ENCODE measurements at places on chromosomes 3 and 15.

GRCh38 chr15:48717458-48717857, 71.9 kb upstream of the FBN1 start:
- DNase-seq, result no peak

DNA sequence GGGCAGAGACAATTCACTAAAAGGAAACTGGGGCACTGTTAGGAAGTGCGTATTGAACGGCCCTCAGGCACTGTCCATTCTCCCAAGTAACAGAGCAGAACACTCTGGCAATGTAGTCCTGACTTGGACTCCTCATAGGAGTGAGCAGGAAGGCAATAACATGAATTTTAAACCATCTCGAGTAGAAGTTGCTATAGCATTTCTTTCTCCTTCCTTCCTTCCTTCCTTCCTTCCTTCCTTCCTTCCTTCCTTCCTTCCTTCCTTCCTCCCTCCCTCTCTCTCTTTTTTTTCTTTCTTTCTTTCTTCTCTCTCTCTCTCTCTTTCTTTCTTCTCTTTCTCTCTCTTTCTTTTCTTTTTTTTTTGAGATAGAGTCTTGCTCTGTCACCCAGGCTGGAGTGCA, 46.4 kb upstream of the TRA2B start:
- DNase-seq, result no peak

DNA sequence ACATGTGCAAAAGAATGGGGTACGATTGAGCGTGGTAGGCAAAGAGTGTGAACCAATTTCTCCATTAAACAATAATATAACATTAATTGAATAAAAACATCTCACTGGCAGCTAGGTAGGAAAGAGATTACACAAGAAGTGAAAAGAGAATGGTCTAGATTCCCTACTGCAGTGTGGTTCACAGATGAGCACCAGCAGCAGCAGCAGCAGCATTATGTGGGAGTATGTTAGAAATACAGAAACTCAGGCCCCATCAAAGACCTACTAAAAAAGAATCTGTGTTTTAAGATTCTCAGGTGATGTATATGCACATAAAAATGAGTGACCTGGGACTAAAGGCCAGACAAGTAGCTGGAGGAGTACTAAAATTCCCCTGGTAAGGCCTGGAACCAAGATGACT, 118.2 kb downstream of the ADAM10 start:
- DNase-seq, result no peak

- no peak for DNase-seq
Observed at GRCh38 chr3:195921334-195921791, 13.0 kb upstream of the TNK2 start.

DNA sequence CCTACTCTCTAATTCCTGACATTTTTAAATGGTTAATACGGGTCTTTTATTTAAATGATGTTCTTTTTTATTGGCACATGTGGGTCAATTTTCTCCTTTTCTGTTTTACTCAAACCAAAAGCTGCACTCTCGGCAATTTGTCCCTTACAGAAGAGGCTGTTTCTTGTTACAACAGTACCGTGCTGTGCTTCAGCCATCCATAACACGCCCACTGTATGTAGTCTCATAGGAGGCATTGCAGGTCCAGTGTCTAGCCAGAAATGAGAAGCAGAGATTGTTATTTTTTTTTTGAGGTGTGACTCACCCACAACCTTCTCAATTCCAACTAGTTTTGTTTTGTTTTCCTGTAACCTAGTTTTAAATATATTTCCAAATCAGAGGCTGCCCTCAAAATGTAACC, 164.6 kb downstream of the GMNC start:
- DNase-seq, result no peak

GRCh38 chr15:36323615-36324014, 255.8 kb upstream of the CDIN1 start:
- DNase-seq, result no peak

DNA sequence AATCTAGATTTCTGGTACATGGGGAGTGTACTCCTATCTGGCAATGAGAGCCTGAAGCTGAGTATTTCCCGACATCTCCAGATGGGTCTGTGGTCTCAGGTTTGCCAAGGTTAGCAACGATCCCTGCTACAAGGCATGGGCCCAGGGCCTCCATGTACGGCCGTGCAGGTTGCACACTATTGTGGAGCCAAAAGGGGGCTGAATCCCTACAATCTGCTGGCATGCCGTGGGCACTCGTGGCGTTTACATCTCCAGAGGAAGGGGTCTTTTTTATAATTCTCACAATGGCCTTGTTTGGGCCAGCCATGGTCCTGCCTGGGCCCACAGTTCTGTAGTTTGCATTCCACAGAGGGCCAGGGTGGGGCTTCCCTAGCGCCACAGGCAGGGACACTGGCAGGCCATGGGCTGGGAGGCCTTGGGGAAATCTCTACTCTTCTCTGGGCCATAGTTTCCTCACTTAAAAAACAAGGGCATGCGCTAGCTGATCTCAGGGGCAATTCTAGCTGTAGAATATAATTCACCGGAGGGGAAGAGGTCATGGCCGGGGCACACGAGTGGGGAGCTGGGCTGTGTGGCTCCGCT, 68.9 kb upstream of the TLE3 start:
- DNase-seq, result no peak

GRCh38 chr3:52831500-52832301, 1.2 kb upstream of the ITIH4 start:
- DNase-seq, result no peak

DNA sequence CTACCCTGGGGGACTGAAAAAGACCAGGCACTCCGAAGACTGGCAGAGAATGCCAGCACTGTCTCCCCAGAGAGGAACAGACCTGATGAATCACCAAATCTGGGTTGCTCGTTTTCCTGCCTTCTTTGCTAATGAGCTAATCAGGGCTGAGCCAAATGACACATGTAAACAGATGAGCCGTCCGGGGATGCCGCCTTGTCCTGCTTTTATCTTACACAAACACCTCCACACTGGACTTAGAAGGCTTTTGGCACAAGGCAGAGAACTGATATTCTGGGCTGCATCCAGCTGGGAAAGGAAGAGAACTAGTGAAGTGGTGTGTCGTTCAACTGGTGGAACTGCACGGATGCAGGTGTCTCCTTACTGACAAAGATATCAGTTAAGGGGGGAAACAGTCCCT, 88.1 kb downstream of the MECOM start:
- no peak for DNase-seq

- no peak for DNase-seq
Observed at GRCh38 chr3:133799794-133800585, 5.6 kb upstream of the SRPRB start.

DNA sequence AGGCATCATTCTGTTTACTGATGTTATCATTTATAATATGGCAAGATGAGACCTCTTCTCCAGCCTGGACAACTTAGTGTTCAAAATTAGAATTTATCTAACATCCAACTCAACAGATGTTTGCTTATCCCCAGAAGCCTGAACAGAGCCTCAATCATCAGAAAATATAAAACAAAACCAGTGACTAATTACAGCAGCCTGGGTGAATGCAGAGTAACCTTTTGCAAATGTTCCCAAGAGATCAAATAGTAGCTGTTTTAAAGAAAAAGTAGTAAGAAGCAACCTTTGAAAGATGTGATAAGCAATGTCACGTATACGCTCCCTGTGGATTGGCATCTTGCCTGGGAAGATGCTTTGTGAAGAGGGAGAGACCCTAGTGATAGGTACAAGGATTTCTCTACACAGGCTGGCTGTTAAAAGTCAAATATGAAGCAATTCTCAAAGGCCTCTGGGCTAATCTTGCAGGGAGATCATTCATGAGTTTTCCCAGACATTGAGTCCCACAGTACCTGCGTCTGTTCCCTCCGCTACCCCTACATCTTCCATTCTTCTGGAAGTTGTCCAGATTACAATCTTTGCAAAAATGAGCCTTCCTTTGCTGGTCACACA, 39.3 kb upstream of the PRICKLE2 start:
- no peak for DNase-seq

GRCh38 chr3:62203152-62203551, 170.2 kb downstream of the FEZF2 start:
- no peak for DNase-seq

DNA sequence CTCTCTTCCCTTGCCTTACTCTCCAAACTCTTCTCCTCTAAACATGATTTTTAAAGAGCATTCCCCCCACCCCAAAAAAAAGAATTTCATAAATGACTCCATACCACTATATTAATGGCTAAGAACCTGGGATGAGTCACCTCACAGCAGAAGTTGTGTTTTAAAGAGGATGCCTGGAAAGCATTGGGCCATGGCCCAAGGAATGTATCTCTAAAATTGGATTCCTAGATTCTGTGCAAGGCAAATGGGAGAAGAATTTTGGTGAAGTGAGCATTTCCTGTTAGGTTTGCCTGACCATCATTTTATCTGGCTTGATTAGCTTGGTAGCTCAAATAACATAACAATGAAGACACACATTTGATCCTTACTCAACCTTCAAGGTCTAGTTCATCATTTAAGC, 251.4 kb downstream of the NR1D2 start:
- DNase-seq, result no peak

DNA sequence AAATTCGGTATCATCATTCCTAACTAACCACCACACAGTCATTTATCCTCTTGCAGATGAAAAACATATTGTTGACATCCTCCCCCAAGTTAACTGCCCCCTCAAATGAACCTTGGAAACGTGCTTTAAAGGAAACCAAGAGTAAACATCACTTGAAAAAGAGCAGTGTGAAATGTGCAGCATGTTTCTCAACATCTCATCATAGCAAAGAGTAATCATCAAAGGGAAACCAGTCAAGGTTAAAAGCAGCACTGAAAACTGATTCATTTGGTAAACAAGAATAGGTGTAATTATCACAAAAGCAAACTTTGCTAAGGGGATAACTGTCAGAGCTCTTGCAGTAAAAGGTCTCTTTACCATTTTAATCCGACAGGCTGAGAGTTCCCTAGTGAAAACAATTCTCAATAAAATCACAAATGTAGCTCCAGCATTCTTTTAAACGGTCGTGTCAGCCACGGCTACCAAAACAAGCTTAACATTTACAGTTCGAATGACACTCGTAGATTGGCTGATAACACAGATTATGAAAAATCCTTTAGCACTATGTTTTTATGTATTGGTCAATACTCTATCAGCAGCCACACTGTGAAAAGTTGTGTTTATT, 461.0 kb downstream of the GBE1 start:
- no peak for DNase-seq

DNA sequence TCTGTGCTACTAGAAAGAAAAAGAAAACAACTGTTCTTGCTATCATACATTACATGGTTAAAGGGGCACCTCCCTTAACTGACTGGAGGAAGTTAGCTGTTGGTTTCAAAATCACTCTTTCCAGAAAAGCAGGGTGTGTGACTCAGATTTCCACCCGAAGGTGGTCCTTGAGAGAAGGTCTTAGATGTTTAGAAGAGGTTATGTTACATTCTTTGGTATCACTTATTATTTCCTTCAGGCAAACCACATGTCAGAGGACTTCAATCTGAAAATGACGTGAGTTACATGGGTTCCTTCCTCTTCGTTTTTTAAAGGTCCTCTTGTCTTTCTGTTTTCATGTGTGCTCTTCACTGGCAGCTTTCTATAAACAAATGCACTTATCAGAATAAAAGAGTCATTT, 307.9 kb upstream of the CBLB start:
- peak; percentile 69 for DNase-seq

GRCh38 chr3:107753494-107753893, 230.7 kb downstream of the BBX start:
- peak; percentile 5 for DNase-seq

DNA sequence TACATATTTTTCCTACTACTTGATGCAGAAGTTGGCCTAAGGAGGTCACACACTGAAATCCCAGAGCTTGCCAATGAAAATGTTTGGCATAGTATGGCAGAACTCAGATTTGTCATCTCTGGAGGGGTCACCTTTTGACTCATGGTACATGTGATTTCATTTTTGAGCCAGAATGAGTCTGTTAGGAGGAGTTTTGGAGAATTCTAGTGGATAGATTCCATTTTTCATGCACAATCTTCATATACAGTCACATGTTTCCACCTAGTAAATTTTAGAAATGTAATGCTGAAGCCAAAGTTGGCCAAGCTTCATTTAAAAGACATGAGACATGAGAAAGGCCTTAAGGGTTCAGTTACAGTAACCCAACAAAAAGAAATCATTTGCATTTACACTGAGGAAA, 97.8 kb upstream of the IGSF10 start:
- DNase-seq, result no peak

DNA sequence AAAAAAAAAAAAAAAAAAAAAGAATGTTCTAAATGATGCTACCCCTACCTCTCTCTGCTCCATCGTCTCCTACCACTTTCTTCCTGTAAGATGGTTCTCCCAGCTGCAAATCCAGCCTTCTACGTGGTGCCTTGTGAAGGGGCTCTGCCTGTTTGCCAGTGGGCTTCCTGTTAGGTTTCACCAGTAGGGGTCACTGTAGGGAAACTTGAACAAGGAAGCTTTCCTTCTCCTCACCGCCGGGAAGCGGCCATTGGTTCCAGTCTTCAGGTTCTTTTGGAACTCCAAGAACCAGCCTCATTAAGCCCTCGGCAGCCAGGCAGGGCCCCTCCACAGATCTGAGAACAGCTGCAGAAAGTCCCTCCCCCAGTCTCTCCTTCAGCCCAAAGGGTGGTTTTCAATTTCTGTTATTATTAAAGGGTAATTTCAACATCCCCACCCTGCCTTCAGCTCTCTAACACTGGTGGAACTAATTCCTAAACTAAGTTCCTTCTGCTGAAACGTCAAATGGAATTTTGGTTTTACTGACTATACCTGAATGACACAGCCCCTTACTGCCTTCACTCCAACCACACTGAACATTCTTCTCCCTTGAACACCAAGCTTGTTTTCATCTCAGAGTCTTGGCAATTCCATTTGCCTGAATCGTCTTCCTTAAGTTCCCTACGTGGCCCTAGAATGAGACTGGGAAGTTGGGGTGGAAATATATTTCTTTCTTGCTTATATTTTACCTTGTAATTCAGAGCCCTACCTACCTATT, 13.5 kb downstream of the MCCC1 start:
- peak; percentile 22 for DNase-seq

DNA sequence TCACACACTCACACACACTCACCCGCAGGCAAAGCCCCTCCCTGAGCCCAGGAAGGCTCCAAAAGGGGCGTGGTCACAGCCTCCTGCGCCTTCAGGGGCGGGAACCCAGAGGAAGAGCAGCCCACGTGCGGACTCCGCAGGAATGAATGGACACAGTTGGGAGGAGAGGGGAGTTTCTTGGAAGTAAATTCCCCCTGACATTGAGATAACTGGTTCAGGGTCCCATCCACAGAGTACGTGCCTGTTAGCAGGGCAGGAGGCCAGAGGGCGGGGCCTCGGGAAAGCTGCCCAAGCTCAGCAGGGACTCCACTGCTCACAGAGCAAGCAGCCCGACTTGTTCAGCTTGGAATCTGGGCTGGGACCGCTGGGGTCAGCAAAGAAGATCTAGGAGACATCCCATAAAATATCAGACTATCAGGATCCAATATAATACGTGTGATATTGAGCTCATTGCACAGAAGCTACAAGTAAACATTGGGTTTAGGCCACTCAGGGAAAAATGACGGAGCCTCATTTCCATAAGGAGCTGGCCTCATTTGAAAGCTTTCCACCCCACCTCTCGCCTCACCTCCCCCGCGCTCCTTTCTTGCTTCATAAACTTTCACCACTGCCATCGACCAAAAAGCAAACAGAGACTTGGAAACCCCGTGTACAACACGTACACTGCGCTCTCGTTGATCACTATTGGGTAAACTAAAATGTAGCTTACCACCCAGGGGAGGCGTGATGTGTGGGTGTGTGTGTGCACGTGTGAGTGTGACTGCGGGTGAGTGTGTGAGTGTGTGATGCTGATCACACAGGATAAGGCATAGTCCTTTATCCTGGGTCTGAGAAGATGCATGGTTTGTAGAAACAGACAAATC, 36.0 kb downstream of the TM2D3 start:
- DNase-seq, result no peak

GRCh38 chr3:109177908-109178307, 41.4 kb downstream of the C3orf85 start:
- DNase-seq, result no peak
